Stimulated activated CD8-positive, alpha-beta memory T cell treated with anti-CD3 and anti-CD28 coated beads, Interleukin-4, amount 100 ng/mL, for 4 hours (primary cell): ENCODE measurements at places on chromosomes 7 and 10.

DNA sequence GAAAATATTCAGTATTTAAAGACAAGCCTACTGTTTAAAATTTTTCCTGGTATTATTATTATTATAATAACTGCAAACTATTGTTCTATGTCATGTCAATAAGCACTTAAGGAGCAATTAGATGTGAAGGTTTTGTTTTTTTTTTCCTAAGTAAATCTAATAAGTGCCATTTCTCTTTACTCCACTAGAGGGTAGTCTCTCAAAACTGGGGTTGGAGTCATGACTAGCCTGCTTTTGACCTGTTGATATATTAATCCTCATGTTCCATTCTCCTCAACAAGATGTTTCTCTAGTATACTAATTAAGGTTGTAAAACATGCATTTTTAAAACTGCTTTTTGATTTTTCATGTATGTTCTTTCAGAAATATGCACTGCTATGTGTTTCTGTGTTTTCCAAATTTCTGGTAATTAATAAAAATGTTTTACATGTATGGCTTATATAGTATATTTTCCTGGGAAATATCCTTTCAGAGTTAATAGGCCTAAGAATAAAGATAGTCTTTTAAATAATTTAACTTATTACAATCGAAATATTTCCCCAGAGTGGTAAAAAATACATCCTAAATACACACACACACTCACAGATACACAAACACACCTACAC lies 1.0 kb upstream of the LRRN3 start:
- no peak for DNase-seq

GRCh38 chr10:64036321-64036930 lies 515.2 kb downstream of the REEP3 start:
- no peak for DNase-seq

GRCh38 chr10:88103576-88103975 lies 240.2 kb downstream of the PTEN start:
- no peak for DNase-seq

GRCh38 chr7:125406111-125406510 lies 476.5 kb upstream of the POT1 start:
- no peak for DNase-seq

- DNase-seq = no peak
Measured at GRCh38 chr10:1345368-1345767, 289.2 kb downstream of the WDR37 start.
